ENCODE measurements at places on chromosomes 12 and 14. TPM values are rescaled to one million over a fixed set of nuclear protein-coding genes. Genes with fewer than 3 reads are reported as not detected.

Gene SERPINA1
- total RNA-seq, result 23.1 TPM

Gene RAD9B
- 0.57 TPM for total RNA-seq

Gene ULK1
- total RNA-seq, result 39.9 TPM

Gene PLEK2
- 1.9 TPM for total RNA-seq

Gene KRT4
- total RNA-seq, result not detected

DNA sequence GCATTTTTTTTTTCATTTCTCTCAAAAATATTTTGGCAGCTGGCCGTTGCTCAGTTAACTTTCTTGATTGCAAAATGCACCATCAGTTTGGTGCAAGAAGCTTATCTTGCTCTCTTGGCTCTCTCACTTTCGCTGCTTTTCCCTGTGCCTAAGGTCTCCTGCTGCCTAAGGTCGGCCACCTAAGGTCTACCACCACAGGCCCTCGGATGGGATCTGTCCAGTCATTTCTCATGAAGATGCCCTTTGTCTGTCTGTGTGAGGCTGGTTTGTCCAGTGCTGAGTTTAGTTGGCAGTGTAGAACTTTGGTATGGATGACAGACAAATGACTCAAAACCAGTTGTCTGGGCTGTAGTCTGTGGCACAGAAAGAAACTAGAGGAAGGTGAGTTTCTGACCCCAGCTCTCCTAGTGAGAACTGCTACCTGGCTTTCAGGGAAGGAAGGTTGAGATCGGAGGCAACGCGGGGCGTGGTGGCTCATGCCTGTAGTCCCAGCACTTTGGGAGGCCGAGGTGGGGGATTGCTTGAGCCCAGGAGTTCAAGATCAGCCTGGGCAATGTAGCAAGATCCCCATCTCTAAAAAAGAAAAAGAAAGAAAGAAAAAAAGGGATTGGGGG lies 2.6 kb downstream of the MLXIP start:
- peak; percentile 33 for DNase-seq
- H3K36me3 ChIP-seq, result no peaks in the 10 kb centered on the region
- H3K27ac ChIP-seq, result peak overlapping the region; percentile 48

GRCh38 chr14:50010752-50011151 lies 105.6 kb downstream of the VCPKMT start:
- H3K36me3 ChIP-seq, result no peaks in the 10 kb centered on the region
- no peak overlapping the region for H3K27ac ChIP-seq
- H3K27me3 ChIP-seq, result no peaks in the 10 kb centered on the region
- no peaks in the 10 kb centered on the region for H3K4me1 ChIP-seq

DNA sequence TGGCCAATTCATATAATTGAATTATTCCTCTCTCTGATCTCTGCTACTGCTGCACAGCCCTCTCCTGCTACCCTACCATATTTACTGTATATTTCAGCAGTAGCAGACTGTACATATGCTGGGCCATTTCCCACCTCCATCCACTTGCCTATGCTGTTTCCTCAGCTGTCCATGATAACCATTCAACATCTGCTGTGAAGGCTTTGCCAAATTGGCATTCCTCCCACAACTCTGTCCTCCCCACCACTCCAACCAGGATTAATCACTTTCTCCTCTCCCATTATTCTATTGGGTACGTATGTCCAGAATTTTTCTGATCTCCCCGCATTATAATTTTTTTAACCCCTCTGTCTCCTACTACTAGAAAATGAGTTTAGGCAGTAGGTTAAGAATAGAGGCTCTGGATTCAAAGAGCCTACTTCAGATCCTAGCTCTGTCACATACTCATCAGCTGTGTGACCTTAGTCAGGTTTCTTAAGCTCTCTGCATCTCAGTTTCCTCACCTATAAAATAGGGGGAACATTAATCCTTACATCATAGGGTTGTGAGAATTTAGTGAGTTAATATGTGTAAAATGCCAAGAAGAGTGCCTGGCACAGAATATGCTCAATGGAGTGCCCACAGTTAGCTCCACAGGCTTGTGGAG lies 123.3 kb downstream of the KICS2 start:
- no peak overlapping the region for H3K27ac ChIP-seq
- H3K4me3 ChIP-seq, result no peak overlapping the region
- H3K36me3 ChIP-seq, result no peaks in the 10 kb centered on the region
- H3K27me3 ChIP-seq, result no peaks in the 10 kb centered on the region
- no peak for DNase-seq

DNA sequence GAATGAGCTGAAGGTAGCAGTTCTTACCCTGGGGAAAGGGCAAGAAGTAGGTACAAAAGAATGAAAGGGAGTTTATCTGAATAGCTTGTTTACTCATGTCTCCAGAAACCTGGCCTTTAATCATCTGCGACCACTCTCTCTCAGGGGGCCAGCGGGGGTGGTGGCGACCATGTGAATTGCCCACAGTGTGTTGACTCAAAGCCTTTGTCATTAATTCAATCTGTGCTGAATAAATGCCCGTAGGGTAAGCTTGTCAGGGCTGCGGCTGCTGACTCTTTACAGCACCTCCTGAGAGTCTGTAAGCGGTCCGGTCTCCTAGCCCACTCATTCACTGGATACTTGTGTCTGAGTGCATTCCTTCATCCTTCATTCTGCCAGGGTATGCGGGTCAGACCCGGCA lies 874.4 kb downstream of the SLC6A15 start:
- no peaks in the 10 kb centered on the region for H3K27me3 ChIP-seq
- peak; percentile 42 for DNase-seq
- H3K4me3 ChIP-seq, result no peak overlapping the region

- no peaks in the 10 kb centered on the region for H3K4me1 ChIP-seq
- no peak overlapping the region for H3K27ac ChIP-seq
- H3K27me3 ChIP-seq, result no peaks in the 10 kb centered on the region
- H3K36me3 ChIP-seq, result no peaks in the 10 kb centered on the region
Measured at GRCh38 chr12:125202421-125202820, 137.2 kb downstream of the AACS start.

DNA sequence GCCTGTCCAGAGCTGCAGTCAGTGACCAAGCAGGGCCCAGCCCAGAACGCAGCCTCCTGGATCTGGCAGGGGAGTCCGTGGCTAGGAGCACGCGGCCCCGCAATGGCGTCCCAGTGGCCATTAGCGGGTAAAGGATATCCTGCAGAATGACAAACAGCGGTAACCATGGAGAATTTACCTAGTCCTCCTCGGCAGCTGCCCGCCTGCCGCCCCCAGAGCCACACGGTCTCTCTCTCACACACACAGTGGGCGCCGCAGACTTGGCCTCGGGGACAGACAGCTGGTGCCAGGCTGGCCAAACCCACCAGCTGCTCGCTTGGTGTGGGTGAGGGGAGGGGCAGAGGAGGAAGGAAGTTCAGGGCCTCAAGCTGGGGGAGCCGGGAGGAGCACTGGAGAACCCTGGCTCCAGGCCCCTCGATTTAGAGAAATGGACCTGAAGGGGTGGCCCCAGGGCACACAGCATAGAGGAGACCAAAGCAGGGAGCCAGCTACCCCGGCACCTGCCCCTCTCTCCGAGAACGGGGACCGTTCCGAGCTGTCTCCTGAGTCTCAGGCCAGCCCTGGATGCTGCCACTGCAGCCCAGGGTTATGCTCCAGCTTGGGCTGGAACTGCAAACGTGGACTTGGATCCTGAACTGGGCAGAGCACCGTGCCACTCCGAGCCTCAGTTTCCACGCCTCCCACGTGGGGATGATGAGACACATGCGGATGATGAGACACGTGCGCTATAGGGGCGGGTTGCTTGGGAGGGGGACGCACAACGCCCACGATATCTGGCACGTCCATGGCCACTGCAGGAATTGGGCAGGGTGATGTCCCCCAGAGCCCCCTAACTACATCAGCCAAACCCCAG lies 3.4 kb downstream of the CDK2AP1 start:
- peaks cover 4% of the 10 kb centered on the region for H3K36me3 ChIP-seq
- no peak overlapping the region for H3K27ac ChIP-seq
- no peak overlapping the region for H3K4me3 ChIP-seq
- DNase-seq, result peak; percentile 62
- H3K27me3 ChIP-seq, result no peaks in the 10 kb centered on the region

GRCh38 chr12:57130941-57131340 lies 2.7 kb downstream of the LRP1 start:
- no peaks in the 10 kb centered on the region for H3K27me3 ChIP-seq
- no peaks in the 10 kb centered on the region for H3K36me3 ChIP-seq
- peak overlapping the region; percentile 29 for H3K27ac ChIP-seq
- H3K4me1 ChIP-seq, result peaks cover 8% of the 10 kb centered on the region
- no peak overlapping the region for H3K4me3 ChIP-seq

DNA sequence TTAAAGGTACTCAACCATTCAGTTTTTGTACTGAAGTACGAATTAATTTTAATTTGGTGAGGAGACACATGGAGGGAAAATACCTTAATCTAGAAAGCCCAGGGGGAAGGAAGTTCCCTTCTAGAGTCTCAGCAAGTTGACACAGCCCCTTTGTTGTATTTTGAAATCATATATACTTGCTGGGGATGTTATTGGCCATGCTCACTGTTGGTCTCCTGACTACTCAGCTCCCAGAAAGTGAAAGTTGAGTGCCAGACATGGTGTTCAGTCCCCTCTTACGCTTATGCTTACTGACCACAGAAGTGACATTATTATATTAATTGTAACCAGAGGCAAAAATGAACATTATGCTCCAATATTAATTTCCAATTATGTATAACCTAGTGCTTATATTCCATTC lies 28.1 kb downstream of the ARF6 start:
- no peaks in the 10 kb centered on the region for H3K36me3 ChIP-seq
- no peak for DNase-seq
- no peak overlapping the region for H3K27ac ChIP-seq
- H3K27me3 ChIP-seq, result no peaks in the 10 kb centered on the region
- no peaks in the 10 kb centered on the region for H3K4me1 ChIP-seq
- no peak overlapping the region for H3K4me3 ChIP-seq

DNA sequence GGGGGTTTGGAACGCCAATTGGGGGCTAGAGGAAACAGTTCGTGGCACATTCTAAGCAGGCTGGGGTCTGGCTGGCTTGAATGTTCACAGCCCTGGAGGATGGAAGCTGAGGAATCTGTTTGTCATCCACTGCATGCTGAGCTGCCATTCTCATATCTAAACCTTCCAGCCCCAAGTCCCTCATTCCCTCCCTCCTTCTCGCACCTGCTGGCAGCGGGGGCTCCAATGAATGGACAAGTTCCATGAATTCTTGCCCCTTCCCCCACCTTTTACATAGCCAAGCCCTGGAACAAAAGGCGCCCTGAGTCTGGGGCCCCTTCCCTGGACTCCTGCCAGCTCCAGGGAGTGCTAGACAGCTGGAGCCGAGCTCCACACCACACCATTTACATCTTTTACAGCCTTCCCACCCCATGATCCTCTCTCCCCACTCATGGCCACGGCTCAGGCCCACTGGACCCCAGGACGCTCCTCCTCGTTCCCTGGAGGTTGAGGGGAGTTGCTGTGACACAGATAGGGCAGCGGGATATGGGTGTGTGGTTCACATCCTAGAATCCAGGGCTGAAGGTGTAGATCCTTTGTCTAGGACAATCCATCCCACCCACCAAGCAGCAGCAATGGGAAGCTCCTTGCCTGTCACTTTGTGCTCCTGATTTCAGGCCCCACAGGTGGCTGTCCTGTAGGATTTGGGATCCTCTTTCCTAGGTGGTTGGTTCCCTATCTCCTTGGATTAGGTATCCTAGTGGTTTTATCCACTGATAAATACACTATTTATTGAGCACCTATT lies 21.7 kb upstream of the VRTN start:
- H3K4me1 ChIP-seq, result no peaks in the 10 kb centered on the region
- H3K27ac ChIP-seq, result no peak overlapping the region
- no peak overlapping the region for H3K4me3 ChIP-seq
- H3K27me3 ChIP-seq, result no peaks in the 10 kb centered on the region
- no peaks in the 10 kb centered on the region for H3K36me3 ChIP-seq

DNA sequence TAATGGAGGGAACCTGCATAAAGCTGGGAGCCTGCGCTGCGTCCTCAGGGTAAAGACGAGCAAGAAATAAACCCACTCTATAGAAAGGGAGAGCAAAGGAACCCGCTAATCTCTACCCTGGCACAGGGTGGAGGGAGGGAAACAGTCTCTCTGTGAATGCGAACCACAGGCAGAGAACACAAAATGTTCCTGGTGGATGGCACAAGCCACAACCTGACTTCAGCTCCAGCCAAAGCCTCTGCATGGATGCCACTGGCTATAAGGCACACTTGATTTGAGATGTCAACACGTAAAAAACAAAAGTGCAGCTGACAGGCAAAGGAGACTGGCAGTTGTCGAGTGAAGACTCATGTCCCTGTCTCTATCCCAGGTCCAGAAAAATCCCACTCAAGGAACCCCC lies 32.4 kb downstream of the CHGA start:
- H3K27me3 ChIP-seq, result no peaks in the 10 kb centered on the region
- DNase-seq, result no peak
- no peak overlapping the region for H3K27ac ChIP-seq

DNA sequence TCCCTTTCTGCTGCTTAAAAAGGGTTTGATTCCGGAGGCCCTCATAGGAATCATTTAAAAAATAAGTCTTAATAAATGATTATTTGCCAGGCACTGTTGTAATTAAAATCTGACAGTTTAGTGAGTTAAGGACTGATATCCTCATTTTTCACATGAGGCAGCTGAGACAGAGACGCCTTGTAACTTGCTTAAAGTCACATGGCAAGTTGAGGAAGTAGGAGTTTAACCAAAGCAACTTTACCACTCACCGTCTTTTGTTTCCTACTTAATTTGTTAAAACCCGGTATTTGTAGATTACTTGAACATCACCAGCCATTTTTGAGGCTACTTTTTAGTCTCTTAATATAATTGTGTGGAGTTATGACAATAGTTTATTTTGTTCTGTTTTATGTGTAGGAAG lies 2.4 kb downstream of the TIGAR start:
- no peaks in the 10 kb centered on the region for H3K36me3 ChIP-seq
- no peak for DNase-seq
- no peak overlapping the region for H3K27ac ChIP-seq
- no peak overlapping the region for H3K4me3 ChIP-seq

DNA sequence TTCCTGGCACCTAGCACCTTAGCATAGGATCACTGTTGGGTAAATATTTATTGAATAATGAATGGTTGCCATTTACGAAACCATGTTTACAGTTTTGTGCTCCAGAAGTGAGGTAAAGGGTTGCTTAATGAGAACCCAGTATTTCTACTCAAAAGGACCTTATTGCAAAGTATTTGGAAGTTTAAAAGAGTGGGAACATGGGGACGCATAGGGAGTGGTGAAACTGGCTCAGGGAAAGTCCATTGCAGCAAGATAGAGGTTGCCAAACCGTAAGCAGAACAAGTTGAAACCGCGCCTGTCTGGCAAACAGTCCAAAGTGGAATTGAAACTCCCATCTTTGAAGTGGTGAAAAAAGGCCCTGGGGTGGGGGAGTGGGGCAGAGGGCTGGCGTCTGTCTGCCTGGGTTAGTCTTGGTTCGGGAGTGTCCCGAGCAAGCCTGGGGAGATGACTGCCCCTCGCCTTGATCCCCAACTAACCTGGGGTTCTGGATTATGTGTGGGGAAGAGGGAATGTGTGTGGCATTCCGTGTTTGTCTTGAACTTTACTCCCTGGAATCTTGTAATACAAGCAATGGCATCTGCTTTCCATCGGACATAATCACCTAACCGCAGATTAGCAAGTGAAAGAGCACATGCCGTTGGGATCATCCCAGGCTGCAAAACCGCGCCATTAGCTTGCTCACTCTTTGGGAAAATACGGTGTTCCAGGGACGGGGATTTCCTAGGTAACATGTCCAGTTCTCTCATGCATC lies 7.2 kb downstream of the ALDH2 start:
- H3K36me3 ChIP-seq, result no peaks in the 10 kb centered on the region
- H3K27ac ChIP-seq, result peak overlapping the region; percentile 43
- DNase-seq, result peak; percentile 84
- H3K4me3 ChIP-seq, result no peak overlapping the region
- H3K27me3 ChIP-seq, result no peaks in the 10 kb centered on the region
- no peaks in the 10 kb centered on the region for H3K4me1 ChIP-seq

- H3K27ac ChIP-seq, result no peak overlapping the region
- H3K27me3 ChIP-seq, result no peaks in the 10 kb centered on the region
- H3K4me1 ChIP-seq, result no peaks in the 10 kb centered on the region
Measured at GRCh38 chr12:68868043-68868790, 60.2 kb downstream of the MDM2 start.
